Right ventricle myocardium superior (tissue), 1 donor: ENCODE measurements at places on chromosomes 12 and 14.

GRCh38 chr14:32430326-32430725 is 101.2 kb downstream of the AKAP6 start:
- DNase-seq, result no peak

- DNase-seq, result no peak
Measured at GRCh38 chr12:132925597-132926414, 30.3 kb downstream of the ZNF605 start.

- no peak for DNase-seq
Measured at GRCh38 chr12:86257134-86257533, 943 bp upstream of the MGAT4C start.

GRCh38 chr14:71333705-71334104 is 426.4 kb downstream of the PCNX1 start:
- no peak for DNase-seq

- DNase-seq, result no peak
Measured at GRCh38 chr12:85007836-85008235, 28.2 kb downstream of the TSPAN19 start.

GRCh38 chr14:72560331-72560730 is 333.6 kb downstream of the DPF3 start:
- no peak for DNase-seq

DNA sequence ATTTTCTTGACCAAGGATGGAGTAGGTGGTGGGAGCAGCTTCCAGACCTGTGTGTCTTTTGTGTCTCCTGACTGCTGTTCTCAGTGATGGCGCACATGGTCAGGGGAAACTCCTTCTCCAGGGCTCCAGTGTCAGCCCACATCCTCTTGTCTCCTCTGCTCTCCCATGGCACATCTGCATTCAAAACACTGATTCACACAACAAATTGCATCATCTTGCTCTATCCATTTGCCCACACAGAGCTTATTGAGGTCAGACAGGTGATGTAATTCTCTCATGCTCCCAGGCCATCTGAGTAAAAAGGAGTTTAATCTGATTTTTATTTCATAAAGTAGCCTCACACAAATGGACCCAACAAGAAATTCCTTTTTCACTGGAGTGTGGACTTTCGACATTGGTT is 21.8 kb upstream of the TMEM132C start:
- DNase-seq, result no peak

- no peak for DNase-seq
Measured at GRCh38 chr14:90836692-90837063, 20.4 kb upstream of the TTC7B start.

GRCh38 chr14:70020352-70021170 is 141.3 kb downstream of the SMOC1 start:
- no peak for DNase-seq

GRCh38 chr12:105522166-105522825 is 191.8 kb downstream of the C12orf75 start:
- DNase-seq, result no peak

DNA sequence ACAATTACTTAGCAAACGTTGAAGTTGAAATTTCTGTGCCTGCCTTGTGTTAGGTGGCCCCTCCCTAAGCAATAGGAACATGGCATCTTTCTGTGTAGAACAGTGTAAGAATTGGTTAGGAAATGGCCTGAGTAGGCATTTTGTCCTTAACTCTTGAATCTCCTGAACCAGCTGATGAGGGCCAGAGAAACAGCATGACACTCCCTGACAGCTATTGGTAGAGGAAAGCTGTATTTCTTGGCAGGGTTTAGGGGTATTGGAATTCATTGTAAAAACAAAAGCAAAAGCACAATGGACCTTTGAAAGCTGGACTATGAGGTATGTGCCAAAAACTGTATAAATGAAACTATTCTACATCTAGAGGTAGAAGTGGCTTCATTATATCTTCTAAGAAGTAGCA is 40.6 kb upstream of the LRTM2 start:
- DNase-seq, result no peak

- no peak for DNase-seq
Measured at GRCh38 chr12:70448371-70448770, 82.3 kb downstream of the KCNMB4 start.

DNA sequence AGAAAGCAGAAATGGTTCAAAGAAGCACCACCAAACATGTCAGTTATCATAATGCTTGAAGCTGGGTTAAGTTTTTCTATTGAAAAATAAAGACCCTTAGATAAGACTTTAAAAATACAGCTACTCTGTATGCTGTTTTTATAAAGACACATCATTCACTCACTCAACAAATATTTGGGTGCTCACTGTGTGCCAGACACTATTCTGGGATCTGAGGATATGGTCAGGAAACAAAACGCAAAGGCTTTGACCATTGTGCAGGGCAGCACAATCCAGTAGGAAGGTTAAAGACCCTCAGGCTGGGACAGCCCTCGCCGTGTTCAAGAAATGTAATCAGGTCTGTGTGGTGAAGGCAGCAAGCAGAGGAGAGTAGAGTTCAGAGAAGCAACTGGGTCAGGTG is 38.0 kb upstream of the DPY19L2 start:
- DNase-seq, result no peak

GRCh38 chr12:11648514-11649412 is 711 bp upstream of the ETV6 start:
- DNase-seq, result peak; percentile 78

DNA sequence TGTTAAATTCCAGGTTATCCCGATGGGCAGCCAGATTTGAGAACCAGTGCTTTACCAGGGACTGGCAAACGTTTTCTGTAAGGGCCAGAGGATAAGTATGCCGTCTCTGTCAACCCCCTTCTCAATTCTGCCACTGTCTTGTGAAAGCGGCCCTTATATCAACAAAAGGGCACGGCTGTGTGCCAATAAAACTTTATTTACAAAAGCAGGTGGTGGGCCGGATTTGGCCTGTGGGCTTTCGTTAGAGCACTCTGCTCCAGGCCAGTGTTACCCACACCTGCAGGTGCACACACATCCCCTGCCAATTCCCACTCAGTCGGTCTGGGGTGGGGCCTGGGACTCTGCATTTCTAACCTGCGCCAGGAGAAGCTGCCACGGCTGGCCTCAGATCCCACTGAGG is 111.2 kb downstream of the RFLNA start:
- DNase-seq, result no peak

GRCh38 chr12:58069268-58069963 is 128.0 kb downstream of the ATP23 start:
- DNase-seq, result no peak

GRCh38 chr12:12804432-12804886 is 8.7 kb upstream of the DDX47 start:
- no peak for DNase-seq

- DNase-seq, result no peak
Measured at GRCh38 chr14:71524320-71524982, 407.8 kb upstream of the RGS6 start.

DNA sequence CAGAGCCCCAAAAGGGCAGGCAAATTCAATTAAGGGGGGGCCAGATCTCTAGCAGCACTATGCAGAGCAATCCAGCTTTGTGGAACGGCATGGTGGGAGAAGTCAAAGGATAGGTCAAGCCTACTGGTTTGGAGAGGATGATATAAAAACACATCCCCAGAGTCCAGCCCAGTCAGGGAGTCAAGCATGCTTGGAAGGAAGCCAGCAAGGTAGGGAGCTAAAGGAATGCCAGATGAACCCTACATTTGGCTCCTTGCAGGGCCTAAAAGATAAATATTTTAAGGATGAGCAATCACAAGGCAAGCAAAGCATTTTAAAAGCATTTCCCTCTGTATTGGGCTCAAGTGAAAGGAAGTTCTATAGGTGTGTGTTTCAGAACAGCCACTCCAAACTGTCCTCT is 21.4 kb downstream of the KCTD10 start:
- DNase-seq, result no peak

GRCh38 chr12:117101953-117102799 is 3.0 kb upstream of the TESC start:
- no peak for DNase-seq

GRCh38 chr12:103334466-103334865 is 161.3 kb downstream of the C12orf42 start:
- no peak for DNase-seq

DNA sequence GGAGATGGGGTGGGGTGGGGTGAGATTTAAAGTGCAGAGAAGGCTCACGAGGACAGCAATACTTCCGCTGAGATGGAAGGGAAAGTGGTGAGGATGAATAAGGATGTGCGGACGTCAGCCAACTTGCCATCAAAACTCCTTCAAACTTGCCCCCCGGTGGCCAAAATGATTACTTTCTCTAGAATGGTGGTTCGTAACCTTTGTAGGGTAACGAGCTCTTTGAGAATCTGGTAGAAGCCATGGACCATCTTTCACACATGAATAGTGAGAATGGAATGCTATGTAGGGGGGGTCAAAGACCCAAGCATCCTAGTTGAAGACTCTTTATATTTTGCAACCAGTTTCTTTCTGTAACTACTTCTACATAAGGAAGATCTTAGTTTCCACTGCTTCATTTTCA is 245.9 kb upstream of the DDHD1 start:
- DNase-seq, result no peak

GRCh38 chr14:50926851-50927386 is 17.4 kb downstream of the PYGL start:
- DNase-seq, result no peak

- DNase-seq, result no peak
Measured at GRCh38 chr12:104544836-104545235, 88.1 kb downstream of the CHST11 start.

DNA sequence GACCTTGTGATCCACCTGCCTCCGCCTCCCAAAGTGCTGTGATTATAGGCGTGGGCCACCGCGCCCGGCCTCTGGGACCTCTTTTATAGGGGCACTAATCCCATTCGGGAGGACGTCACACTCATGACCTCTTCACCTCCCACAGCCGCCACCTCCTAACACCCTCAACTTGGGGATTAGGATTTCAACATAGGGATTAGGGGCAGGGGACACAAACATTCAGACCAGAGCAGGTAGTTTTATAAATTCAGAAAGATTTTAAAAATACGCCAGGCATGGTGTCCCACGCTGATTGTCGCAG is 49.4 kb downstream of the TPCN1 start:
- no peak for DNase-seq

- DNase-seq, result no peak
Measured at GRCh38 chr12:19639781-19640415, 200.6 kb downstream of the AEBP2 start.

DNA sequence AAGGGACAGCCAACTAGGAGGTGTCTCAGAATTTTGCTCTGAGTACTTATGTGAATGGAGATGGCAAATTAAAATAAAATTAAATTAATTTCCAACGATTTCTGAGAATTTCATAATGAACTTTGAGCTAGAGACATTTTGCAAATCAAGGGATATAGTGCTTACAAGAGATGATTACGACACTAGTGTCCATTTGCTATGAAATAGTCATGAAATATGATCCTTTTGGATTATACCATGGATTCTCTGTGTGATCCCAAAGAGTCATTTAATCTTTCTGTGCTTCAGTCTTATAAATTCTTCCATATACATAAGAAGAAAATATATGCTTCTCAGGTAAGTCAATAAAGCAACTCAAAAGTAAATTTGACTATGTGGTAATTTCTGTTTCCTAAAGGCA is 240.6 kb downstream of the SLC25A21 start:
- DNase-seq, result no peak

- no peak for DNase-seq
Measured at GRCh38 chr12:126895951-126896913, 1370.7 kb upstream of the TMEM132C start.

DNA sequence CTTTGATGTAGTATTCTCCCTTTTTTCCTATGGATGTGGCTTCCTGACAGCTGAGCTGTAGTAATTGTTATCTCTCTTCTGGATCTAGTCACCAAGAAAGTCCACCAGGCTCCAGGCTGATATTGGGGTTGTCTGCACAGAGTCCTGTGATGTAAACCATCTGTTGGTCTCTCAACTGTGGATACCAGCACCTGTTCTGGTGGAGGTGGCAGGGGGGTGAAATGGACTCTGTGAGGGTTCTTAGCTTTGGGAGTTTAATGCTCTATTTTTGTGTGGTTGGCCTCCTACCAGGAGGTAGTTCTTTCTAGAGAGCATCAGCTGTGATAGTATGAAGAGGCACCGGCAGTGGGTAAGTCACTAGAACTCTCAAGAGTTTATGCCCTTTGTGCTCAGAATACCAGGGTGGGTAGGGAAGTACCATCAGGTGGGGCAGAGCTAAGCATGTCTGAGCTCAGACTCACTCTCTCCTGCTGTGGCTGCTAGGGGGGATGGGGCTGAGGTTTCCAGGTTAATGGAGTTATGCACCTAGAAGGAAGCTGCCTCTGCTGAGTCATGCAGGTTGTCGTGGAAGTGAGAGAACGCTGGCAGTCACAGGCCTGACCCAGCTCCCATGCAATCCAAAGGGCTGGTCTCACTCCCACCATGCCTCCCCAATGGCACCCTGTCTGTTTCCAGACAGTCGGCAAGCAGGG is 3.0 kb upstream of the TAS2R14 start:
- DNase-seq, result no peak

DNA sequence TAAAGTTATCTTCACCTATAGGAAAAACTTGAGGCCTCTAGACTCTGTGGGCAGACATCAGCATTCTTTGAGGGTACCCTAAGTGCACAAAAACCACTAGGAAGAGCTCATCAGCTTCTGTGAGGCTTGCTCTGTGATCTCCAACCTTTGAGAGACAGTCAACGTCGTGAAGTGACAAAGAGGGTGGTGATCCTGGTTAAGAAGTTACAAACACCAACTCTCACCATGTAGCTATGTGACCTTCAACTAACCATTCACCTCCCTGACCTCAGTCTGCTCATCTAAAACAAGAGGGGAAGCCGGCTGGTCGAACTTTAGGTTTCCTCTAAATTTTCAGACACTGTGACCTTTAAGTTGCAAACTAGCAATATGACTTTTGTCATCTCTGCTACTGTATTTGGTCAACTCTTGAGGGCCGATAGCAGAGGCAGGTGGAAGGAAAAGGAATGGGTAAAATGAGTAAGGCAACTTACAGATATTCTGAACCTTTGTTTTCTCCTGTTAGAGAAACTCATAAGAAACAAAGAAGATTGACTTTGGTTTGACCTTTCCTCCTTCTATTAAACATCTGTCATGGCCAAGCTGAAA is 103.2 kb upstream of the PARP11 start:
- DNase-seq, result no peak
